Stimulated activated CD4-positive, alpha-beta T cell treated with anti-CD3 and anti-CD28 coated beads, Interleukin-12 subunit alpha, Interleukin-12 subunit beta, amount 100 ng/mL, for 24 hours (primary cell): ENCODE measurements at places on chromosomes 3 and 15.

GRCh38 chr3:101325393-101326134, 5.2 kb upstream of the IMPG2 start:
- no peak for DNase-seq

GRCh38 chr3:169295126-169295525, 368.4 kb downstream of the MECOM start:
- no peak for DNase-seq

DNA sequence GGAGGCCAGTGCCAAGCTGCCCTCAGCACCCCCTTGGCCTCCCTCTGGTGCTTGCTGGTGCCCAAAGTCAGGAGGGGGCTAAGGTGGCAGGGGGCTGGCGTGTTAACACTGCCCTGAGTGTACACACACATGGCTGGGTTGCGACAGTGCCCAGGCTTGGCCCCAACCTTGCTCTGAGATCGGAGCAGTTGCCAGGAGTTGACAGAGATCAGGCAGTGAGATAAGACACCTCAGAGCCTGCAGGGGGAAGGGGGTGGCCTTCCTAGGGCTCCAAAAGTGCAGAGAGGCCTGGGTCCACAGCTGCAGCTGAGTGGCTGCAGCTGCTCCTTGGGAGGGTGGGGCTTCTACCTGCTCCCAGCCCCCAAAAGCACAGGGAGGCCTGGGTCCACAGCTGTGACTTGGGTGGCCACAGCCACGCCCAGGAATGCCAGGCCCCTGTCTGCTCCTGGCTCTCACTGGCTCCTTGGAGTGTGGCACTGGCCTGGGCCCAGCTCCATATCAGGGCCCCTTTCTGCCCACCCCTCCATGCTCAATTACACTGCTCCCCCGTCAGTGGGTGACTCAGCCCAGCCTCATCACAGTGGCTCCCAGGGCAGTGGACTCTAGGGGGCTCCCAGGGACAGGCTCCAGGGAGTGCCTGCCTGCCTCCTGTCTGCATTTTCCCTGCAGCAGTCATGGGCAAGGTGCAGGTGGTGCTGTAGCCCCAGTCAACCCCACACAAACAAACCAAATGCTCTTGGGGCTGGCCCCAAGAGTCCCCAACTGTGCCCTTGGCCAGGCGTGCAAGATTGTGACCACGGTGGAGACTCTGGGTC, 56.4 kb upstream of the C15orf39 start:
- DNase-seq, result no peak

GRCh38 chr3:188664795-188665194, 507.0 kb upstream of the TPRG1 start:
- DNase-seq, result no peak

DNA sequence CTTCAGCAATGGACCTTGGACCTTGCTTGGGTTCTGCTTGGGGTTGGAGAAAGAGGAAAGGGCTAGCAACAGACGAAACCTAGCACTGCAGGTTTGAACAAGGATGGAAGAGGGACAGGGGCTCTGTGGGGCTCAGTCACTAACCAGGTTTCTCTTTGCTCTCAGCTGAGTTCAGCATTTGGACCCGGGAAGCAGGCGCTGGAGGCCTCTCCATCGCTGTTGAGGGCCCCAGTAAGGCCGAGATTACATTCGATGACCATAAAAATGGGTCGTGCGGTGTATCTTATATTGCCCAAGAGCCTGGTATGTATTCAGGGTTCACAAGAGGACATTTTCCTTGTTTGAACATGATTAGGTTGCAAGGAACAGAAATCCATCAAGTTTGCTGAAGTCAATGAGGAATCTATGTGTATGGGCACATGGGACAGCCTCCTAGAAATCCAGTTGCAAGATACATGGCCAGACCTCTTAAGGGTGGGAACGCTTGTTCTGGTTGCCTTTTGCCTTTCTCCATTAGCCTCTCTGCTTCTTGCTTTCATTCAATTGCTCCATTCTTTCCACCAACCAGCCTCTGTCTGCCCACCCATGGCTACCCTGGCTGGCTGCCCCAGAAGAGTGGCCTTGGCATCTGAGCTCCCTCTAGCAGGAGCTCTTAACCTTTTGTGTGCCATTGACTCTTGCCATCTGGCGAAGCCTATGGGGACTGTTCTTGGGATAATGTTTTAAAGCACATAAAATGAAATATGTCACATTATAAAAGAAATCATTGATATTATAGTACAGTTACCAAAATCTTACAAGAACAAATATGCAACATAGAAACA, 55.9 kb downstream of the DNASE1L3 start:
- DNase-seq, result no peak
